ENCODE measurements at places on chromosomes 3 and 15.

DNA sequence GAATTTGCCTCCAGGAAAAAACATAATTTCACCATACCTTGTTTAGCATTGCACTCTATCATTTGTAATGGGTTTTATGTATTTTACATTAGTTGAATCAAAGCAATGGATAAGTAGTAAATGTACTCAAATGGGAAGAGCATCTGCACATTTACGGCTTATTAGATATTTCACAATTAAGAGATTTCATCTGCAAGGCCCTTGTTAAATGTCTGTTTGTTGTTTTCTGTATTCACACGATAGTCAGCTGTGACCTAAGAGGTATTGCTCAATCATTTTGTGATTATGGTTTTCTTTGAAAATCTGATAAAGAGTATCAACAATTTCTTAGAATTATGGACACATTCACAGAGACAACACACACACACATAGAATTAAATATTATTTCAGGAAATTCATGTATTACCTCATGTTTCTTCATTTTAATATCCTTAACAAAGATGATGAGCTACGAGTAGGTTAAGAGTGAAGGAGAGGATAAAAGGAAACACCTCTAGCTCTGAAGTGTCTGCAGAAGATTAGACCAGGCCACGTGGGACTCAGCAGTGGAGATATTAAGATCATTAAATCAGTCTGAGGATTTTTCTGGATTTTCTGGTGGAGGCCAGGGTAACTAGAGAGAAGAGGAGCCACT, 121.9 kb upstream of the POU1F1 start:
- DNase-seq: no peak

DNA sequence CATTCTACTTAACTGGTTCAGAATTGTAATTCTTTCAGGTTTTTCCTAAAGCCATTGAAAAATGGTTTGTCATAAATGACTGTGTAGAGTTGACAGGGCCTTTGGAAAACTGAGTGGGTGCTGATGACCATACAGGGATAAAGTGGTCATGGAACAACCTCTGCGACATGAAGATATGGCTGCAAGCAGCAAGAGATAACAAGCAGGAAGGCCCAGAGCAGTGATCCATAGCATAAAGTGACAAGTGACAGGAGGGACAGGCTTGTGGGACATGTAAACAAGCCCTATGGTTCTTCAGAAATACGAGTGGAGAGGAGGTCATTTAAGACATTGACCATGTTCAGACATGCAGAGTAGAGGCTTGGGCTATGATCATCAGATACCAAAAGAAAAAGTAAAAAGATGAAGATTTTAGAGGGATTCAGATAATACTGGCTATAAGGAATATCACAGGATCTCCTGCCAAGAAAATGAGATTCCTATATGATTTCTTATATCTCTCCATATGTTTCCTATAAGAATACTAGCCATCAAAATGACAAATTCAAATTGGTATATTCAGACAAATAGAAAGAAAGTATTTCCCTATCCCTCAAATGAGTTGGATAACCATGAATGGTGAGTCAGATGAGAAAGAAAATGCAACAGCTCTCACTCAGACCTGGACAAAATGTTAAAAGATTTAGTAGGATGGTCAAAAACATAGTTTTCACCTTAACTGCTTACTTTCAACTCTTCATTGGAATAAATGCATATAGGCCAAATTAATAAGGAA, 827.6 kb upstream of the CFAP20DC start:
- DNase-seq: no peak

GRCh38 chr3:117622171-117622841, 912.7 kb downstream of the TUSC7 start:
- DNase-seq: no peak

- no peak for DNase-seq
Measured at GRCh38 chr15:62558640-62559380, 393.7 kb upstream of the C2CD4B start.

GRCh38 chr3:38022301-38022700, 7.1 kb downstream of the PLCD1 start:
- no peak for DNase-seq

GRCh38 chr3:148797795-148798194, 29.8 kb upstream of the CPB1 start:
- DNase-seq: no peak

DNA sequence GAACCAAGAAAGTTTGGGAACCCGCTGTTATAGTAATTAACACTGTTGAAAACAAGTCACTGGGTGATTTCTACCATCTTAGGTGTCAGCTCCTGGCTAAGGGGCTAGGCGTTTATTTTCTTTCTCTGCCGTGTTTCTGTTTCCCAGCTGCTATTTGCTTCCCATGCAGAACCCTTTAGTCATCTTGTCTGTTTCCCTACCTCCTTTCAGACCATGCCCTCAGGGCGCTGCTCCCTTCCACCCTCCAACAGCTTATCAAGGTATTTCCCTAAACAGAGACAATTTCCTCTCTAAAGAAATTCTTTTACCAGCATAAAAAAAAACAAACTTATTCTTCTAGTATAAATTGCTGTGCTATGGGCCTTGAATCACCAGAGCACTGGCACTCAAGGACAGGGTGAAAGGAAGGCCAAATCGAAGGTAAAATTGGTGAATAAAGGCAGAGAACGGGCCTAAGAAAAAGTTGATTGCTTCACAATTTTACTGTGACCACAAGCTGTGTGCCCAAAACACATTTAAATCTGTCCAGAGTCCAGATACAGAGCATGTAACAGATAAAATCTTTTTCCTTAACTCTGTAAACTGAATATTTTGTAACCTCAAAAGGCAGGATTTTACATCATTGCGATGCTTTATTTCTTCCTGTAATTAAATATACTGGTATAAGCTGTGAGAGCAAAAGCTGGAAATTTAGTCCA, 319.2 kb downstream of the ZNF621 start:
- no peak for DNase-seq

- no peak for DNase-seq
Measured at GRCh38 chr3:66372681-66373350, 128.0 kb downstream of the LRIG1 start.

- no peak for DNase-seq
Measured at GRCh38 chr3:22714749-22715148, 488.4 kb upstream of the UBE2E2 start.
